AG09309 (cell line): ENCODE measurements at places on chromosomes 7 and 10.

- DNase-seq, result no peak
Measured at GRCh38 chr10:61974601-61975390, 73.3 kb downstream of the ARID5B start.

GRCh38 chr7:1544896-1545416 lies 11.0 kb downstream of the TMEM184A start:
- no peak for DNase-seq

GRCh38 chr7:150986099-150986512 lies 4.7 kb upstream of the NOS3 start:
- no peak for DNase-seq

- no peak for DNase-seq
Measured at GRCh38 chr7:139647085-139647484, 123.6 kb downstream of the CLEC2L start.

DNA sequence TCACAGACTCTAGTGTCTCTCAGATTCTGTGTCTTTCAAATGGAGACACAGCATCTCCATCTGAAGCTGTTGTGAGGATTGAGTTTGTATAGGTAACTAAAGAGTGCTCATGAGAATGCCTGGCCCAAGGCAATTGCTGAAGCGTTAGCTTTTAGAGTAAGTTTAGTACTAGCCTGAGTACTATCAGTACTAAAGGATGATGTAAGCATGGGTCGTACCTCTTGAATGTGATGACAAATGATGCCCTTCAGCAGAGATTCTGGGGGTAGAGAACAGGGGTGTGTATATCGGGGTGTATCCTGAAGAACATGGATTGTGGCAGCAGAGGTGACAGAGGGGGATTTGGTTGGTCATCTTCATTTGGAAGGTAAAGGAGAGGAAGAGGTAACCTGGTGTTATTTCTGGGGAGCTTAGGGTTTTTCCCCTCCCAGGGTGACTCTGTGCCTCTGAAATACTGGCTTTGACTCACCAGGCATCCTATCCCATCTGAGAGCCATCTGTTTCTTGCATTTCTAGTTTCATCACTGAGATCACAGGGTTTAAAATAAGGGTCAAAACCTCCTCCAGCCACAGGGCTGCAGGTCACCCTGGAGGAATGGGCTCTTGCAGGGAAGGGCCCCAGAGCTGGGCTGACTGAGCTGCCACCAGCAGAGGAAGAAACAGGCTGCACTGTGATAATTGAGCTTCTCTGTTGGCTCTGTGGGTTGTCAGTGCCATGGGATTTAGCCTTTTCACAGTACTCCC lies 756.0 kb downstream of the KCNMA1 start:
- DNase-seq, result peak; percentile 7

DNA sequence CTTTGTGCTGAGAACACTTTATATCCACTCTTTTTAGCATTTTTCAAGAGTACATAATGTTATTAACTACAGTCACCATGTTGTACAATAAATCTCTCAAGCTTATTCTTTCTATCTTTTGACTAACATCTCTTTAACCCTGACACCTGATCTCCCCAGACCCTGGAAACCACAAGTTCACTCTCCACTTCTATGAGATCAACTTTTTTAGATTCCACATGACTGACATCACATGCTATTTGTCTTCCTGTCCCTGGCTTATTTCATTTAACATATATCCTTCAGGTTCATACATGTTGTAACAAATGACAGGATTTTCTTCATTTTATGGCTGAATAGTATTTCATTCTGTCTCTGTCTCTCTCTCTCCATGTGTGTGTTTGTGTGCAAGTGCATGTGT lies 15.5 kb downstream of the SLC13A1 start:
- DNase-seq, result no peak

GRCh38 chr7:27241189-27242056 lies 1.2 kb upstream of the EVX1 start:
- DNase-seq, result no peak

DNA sequence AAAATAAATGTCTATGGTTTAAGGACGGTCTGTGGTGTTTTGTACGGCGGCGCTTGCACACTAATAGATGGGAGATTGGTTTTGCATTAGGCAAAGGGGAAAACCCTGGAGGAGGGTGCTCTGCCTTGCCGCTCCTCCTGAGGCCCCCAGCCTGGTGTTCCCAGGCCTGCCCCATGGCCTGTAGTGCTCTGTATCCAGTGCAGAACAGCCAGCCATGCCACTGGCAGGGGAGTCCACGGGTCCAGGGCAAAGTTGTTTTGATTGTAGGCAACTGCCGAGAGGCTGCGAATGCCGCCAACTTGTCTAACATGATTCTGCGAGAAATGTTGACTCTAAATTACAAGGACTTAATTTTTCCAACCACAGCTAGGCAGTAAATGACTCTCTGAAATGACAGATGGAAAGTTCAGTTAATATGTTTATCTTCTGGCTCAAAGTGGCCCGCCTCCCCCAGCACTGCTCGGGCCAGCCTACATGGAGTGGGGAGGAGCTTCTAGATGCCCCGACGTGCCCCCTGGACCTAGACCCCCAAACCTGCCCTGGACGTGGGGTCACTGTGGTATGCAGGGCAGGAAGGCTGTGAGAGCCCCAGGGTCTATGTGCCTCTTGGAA lies 104.6 kb upstream of the GDF10 start:
- no peak for DNase-seq

GRCh38 chr10:77390481-77390891 lies 247.1 kb downstream of the KCNMA1 start:
- DNase-seq, result no peak

DNA sequence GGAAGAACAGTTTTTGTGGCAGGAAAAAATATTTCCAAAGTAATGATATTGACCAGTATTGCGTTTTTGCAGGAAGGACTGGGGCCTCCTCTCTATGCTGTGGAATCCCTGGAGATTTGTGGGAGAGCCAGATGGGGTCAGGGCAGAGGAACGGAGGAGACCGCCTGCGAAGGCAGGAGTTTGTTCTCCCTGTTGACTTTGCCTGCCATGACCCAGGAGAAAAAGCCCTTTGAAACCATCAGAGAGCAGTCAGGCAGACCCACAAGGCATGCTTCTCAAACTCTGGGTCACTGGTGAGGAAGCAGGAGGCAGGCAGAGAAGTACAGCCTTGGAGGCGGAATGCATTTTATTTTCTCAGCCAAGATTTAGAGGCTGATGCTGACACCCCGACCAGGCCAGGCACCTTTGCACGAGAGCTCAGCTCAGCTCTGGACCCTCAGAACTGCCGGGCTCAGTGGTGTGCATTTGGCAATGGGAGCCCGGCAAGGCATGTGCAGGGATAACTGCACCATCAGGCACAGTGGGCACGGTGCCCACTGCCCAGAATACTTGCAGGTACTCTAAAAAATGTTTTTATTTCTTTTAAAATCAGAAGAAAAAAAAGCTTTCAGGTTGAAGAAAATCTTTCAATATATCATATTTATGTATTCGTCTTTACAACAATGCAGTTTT lies 410.4 kb downstream of the RPS24 start:
- no peak for DNase-seq

DNA sequence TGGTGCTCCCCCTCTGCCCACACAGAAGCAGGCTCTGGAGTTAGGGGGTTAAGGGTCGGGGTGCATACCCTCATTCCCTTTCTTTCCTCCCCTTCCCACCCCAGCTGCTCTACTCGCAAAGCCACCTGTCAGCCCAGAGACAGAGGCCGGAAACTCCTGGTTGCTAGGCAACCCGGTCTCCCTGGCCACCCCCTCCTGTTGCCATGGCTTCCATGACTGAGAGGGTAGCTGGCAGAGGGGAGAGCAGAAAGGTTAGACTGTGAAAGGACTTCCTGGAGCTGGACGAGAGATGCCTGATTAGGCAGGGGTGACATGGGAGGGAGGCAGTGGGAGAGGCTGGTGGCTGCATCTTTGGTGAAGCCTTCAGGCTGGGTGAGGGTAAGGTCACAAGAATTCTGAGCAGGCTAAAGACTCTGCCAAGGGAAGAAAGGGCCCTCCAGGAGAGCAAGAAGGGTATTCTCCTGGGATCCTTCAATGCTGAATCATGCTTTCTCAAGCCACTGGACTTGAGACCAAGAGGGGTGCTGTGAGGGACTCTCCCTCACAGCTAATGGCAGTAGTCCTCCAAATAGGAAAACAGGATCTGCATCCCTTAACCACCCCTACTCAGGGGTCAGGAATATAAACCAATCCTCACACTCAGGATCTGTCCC lies 5.4 kb downstream of the PSD start:
- DNase-seq, result no peak

GRCh38 chr10:68348265-68348741 lies 15.6 kb upstream of the PBLD start:
- DNase-seq, result peak; percentile 24
